ENCODE measurements at places on chromosomes 13 and 19. TPM values are rescaled to one million over a fixed set of nuclear protein-coding genes. Genes with fewer than 3 reads are reported as not detected.

Gene TPTE2
- total RNA-seq: not detected

Gene DOHH
- total RNA-seq: 14.8 TPM

Gene URAD
- total RNA-seq: not detected

Gene PGLYRP1
- total RNA-seq: not detected

Gene LILRA1
- total RNA-seq: not detected

Gene ZNF229
- total RNA-seq: 11.6 TPM

Gene RTBDN
- not detected for total RNA-seq

Gene SPTBN4
- 1.2 TPM for total RNA-seq
